ENCODE measurements at places on chromosomes 6 and 20.

DNA sequence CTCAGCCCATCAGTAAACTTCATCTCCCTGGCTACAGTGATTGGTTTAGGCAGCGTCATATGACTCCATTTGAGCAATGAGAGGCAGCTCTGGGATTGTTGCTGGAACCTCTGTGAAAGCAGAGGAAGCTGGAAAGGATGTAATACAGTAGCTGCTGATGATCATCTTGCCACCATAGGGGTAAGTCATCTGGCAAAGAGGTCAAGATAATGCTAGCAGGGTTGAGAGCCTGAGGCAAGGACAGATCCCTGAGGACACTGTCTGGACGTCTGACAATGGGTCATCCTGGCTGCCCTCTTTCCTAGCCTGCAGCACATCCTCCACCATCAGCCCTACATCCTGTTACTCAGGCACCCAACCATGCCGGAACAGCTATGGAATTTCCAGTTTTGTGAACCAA lies 25.5 kb upstream of the FKBP1A start:
- no peak for DNase-seq

DNA sequence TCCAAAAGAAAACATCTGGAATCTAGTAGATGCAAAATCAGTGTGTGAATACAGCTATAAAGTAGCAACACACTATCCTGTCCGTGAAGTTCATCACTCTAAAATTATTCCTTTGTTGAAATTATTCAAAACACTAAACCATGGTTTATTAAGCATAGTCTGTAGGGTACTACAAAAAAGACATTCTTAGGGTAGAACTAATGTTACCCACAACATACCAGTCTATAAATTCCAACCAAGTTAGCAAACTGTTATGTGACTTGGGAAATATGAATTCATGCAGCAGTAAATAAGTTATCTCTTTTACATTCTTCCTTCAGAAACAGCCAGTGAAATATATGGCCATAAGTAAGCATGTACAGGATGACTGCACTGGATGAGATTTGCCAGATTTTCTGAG lies 580.3 kb upstream of the ADGRB3 start:
- DNase-seq = no peak

- no peak for DNase-seq
Measured at GRCh38 chr6:73030257-73030656, 195.0 kb downstream of the KHDC1L start.

DNA sequence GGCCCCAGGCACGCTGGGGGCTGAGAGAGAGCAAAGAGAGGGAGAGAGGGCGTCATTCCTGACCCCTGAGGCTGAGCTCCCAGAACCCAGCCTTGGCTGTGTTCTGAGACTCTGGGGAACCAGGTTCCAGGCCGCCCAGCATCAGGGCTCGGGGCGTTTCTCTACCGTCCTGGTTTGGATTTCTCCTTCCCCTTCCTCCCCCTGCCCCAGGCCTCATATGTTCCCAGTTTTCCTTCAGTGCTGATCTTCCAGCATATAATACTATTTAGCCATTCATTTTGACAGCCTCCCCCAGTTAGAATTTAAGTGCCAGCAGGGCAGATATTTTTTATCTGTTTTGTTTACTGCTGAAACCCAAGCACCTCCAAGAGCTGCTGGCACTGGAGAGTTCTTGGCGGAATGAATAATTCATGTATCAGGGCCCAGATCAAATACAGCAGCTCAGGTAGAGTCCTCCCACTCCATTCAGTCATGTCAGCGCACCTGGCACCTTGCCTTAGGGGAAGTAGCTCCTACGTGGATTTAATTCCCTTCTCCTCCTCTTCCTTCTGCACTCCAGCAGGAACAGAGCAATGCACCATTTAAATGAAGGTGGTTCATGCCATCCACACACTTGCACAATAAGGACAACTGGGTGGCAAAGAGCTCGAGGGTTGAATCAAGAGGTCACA lies 23.4 kb upstream of the FRMD1 start:
- DNase-seq = no peak
